ENCODE measurements at places on chromosomes 7 and 10. TPM values are rescaled to one million over a fixed set of nuclear protein-coding genes. Genes with fewer than 3 reads are reported as not detected.

Gene AKR1C4
- not detected for total RNA-seq

Gene DOCK1
- 25.5 TPM for total RNA-seq

Gene FEZF1
- total RNA-seq = not detected

Gene TUBB8
- total RNA-seq = 0.16 TPM

Gene PON1
- total RNA-seq = 1.0 TPM

Gene BMS1
- 21.7 TPM for total RNA-seq

Gene ZNF239
- total RNA-seq = 2.4 TPM

Gene PTPRE
- total RNA-seq = 5.9 TPM

Gene AKR1C3
- 1,294 TPM for total RNA-seq

Gene SORBS1
- 0.35 TPM for total RNA-seq

Gene THNSL1
- 3.6 TPM for total RNA-seq

Gene HOXA4
- 1.7 TPM for total RNA-seq

Gene MKI67
- total RNA-seq = 59.2 TPM

Gene ZNF853
- 2.0 TPM for total RNA-seq

Gene CTAGE6
- not detected for total RNA-seq

Gene LRMDA
- 3.1 TPM for total RNA-seq

Gene KNDC1
- total RNA-seq = 1.3 TPM

Gene GRID1
- total RNA-seq = 0.22 TPM

Gene PLA2G12B
- total RNA-seq = not detected

Gene LIPJ
- total RNA-seq = not detected

Gene TMEM130
- 0.29 TPM for total RNA-seq

Gene PTPRZ1
- total RNA-seq = not detected

Gene ANKRD30A
- 0.39 TPM for total RNA-seq

Gene ZNF716
- not detected for total RNA-seq

Gene ZNF117
- 0.23 TPM for total RNA-seq

Gene TRIM50
- total RNA-seq = not detected

Gene H2AZ2
- total RNA-seq = 250 TPM

Gene SOSTDC1
- not detected for total RNA-seq
